ENCODE measurements at places on chromosomes 5 and 9.

DNA sequence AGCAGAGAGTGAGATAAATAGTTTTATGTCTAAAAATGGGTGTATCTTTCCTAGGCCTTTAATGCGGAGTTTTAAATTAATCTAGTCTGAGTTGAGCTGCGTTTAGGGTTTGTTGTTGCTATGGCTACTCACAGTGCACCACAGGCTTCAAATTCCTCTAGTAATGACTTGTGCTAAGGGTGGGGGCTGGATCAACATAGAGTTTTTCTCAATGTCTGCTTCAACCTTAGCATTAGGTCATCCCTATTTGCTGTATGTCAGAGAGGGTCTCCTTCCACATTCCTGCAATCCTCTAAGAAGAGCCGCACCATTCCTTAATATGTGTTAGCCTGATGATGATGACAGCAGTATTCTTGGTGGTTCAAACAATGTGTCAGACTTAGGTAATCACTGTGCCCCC, 465.6 kb upstream of the KIF2A start:
- no peak for DNase-seq

GRCh38 chr5:446066-446882, 3.3 kb downstream of the EXOC3 start:
- DNase-seq: no peak

GRCh38 chr9:30925635-30926034, 1458.8 kb upstream of the ACO1 start:
- no peak for DNase-seq

- no peak for DNase-seq
Observed at GRCh38 chr5:146039420-146039819, 66.0 kb downstream of the PLAC8L1 start.

DNA sequence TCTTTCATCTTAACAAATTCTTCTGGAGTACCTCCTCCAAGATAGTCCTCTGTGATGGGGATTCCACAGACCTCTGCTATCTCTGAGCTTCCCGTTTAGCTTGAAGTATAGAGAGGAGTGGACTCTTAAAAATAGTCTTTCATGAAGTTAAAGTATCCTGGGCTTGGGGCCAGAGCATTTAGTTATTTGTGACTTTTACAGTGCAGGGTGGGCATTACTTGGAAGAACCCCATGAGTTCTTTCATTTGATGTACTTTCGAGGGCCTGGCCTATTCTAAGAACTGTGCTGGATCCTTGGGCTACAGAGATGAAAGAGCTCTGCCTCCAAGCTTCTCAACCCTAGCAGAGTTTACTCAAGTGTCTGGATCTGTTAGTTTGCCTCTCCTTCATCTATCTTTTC, 131.5 kb downstream of the ZSWIM6 start:
- no peak for DNase-seq

GRCh38 chr9:97980479-97980803, 2.7 kb upstream of the ANP32B start:
- DNase-seq: no peak

DNA sequence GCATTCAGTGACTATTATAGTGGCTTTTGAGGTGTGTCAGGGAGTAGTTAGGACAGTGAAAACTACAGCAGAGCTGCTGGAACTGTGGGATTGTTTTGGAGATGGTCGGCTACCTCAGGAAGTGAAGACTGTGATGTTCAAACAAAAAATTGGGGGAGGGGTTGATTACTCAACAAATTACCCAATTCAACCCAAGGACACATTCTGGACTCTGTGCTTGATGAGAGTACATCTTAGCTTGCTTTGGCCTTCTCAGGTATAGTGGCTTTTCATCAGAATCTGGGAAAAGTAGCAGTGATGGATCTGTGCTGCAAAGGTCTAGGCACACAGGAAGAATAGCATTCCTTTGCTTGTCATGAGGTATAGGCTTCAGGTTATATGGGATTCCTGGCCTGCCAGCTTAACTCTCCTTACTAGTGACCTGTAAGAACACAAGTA, 47.0 kb downstream of the SLC44A1 start:
- DNase-seq: no peak

DNA sequence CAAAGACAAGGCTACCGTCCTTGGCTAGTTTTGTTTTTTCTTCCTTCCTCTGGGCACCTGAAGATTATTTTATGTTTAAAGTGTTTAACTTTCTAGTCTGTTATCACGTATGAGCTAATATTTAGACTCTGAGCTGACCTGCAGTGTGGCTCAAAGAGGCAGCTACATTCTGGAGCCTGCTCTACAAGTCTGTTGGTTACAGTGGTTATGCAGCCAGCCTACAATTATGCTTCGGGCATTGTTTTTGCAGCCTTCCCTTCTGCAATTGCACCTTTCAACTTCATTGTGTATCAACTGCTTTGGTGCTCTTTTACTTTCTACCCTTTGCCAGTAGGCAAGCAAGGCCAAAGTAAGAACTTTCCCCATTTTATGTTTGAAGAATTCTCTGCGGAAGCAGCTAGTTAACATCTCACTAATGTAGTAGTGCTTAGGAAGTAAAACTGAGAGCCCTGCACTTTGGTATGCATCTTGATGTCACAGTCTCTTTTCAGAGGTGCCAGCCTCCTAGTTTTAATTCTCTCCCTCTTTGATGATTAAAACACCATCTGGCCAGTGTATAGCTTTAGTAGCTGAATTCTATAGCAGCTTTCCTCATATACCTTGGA, 322.1 kb downstream of the FAM170A start:
- DNase-seq: no peak

GRCh38 chr5:143168171-143168741, 235.2 kb downstream of the NR3C1 start:
- DNase-seq: no peak

DNA sequence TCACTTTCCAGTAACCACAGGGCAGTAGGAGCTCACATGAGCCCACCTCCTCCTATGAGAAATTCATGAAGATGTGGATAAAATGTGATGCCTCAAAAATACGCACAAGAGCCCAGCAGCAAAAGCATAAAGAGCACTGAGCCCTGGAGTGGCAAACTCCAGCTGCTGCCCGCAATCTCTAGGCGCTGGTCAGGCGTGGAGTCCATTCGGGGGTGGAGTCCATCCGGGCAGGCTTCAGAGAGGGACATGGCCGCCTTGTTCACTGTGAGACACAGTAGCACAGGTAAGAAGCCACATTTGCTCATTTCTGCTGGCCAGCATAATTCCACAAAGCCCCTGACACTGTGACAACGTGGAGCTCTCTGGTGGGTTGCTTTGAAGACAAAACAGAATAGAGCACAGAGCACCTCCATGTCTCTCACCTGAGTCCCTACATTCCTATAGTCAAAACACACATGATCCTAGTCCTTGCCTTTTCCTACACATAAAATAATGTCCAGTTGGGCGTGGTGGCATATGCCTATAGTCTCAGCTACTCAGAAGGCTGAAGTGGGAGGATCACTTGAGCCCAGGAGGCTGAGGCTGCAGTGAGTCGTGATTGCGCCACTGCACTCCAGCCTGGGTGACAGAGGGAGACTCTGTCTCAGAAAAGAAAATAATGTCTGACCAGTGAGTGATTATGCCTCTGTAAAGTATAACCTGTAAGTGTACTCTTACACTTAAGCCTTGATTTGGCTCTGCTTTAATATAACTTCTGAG, 365.2 kb downstream of the GADD45G start:
- DNase-seq: no peak

DNA sequence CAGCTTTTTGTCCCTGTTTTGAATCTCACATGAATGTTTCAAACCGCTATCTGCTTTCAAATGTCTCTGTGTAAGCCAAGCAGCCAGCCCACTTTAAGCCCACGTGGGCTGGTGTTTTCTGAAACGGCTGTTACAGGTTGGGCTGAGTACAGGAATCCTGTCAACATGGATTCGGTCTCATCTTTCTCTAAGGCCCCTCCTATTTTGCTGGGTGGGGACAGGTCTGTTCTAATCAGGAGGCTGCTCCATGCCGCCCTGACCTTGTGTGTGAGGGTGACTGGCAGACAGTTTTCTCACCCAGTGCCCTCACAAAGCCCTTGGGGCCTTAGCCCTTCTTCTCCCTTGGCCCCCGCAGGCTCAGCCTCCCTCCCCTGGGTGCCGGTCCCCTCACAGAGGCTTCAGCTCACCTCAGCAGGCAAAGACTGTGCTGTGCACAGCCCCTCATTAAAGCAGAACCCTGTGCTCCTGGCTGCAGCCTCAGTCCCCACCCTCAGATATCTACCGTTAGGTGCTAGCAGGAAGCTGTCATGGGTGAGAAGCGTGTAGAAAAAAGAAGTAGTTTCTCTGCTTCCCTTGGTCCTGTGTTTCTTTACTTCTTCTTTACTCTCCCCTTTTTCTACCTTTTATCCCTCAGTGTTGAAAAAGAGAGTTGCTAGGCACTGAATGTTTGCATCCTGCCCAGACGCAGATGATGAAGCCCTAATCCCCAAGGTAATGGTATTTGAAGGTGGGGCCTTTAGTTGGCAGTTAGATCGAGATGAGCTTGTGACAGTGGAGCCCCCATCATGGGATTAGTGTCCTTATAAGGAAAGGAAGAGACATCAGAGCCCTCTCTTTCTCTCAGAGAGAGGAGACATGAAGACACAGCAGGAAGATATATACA, 205.7 kb downstream of the ADAMTS12 start:
- DNase-seq: no peak

DNA sequence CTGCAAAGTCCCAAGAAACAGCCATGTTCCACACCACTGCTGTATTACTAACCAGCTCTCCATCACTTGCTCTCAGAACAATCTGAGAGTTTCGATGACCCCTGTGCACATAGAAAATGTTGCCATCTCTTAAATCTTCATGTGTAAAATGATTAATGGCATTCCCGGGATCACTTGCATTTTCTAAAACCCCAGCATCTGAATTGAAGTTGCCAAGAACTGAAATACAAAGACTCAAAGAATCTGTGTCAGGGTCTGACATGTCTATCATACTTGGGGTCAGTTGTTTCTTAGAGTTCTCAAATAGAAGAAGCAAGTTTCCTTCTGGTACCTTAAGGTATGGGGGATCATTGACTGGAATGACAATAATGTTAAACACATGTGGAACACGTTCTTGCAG, 115.1 kb downstream of the ESM1 start:
- DNase-seq: no peak

- no peak for DNase-seq
Observed at GRCh38 chr5:60382716-60383115, 317.2 kb downstream of the DEPDC1B start.

DNA sequence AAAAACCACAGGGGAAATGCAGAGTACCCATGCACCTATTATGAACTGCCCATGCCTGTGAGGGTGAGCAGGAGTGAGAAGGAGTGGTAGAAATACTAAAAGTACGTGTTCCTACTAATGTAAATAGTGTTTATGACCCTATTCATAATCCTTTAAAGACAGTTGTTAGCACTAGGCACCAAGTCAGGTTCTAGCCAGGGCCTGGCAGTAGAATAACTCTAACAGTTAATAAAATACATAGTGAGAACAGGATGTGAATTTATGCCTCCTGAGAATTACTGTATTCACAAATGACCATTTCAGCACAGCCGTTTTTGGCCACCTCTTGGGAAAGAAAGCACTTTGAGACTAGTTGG, 103.2 kb upstream of the TARS1 start:
- no peak for DNase-seq

DNA sequence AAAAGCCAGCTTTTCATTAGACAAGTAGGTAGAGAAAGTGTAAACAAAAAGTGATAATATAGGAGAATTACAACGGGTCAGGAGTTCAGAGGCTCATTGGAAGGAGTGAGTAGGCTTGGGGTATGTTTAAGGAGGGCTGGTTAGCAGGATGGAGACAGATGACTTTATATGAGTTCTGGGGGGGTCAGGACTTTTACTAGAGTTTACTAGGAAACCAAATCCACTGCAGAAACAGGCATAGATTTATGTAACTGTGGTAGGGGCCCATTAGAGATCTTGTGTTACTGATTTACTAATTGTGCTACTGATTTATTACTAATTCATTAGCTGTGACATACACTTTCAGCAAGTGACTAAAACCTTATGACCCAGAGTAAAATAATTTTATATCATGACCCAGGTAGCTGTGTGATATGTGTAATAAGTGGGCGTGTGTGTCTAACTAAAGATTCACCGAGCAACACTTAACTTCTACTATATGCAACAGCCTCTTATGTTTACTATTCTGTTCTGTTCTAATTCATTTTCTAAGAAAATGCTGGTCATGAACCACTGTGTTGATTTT, 73.5 kb downstream of the IQGAP2 start:
- DNase-seq: no peak

- DNase-seq: no peak
Observed at GRCh38 chr5:8676695-8677094, 807.7 kb downstream of the MTRR start.
